Temporal lobe (tissue), 4 donors: ENCODE measurements at places on chromosomes 12 and 14. TPM values are rescaled to one million over a fixed set of nuclear protein-coding genes. Genes with fewer than 3 reads are reported as not detected.

Gene DIO2
- 27.0 TPM for total RNA-seq

Gene PLBD1
- 0.98 TPM for total RNA-seq

Gene C14orf119
- 12.8 TPM for total RNA-seq

Gene SETD3
- 50.9 TPM for total RNA-seq

Gene IFNG
- not detected for total RNA-seq

Gene TSPAN9
- total RNA-seq: 16.2 TPM

Gene SLC41A2
- 77.4 TPM for total RNA-seq

Gene GON7
- 9.1 TPM for total RNA-seq

Gene MANSC1
- total RNA-seq: 2.5 TPM

Gene CLEC4E
- total RNA-seq: not detected

Gene FAM234B
- total RNA-seq: 51.9 TPM

Gene PXN
- total RNA-seq: 4.9 TPM
